ENCODE measurements at places on chromosomes 6 and 20. TPM values are rescaled to one million over a fixed set of nuclear protein-coding genes. Genes with fewer than 3 reads are reported as not detected.

The ZBTB46 gene
- total RNA-seq, result 2.7 TPM

The PPP1R3D gene
- total RNA-seq, result 6.2 TPM

- H3K4me3 ChIP-seq, result no peak overlapping the region
- no peaks in the 10 kb centered on the region for H3K36me3 ChIP-seq
- H3K27me3 ChIP-seq, result no peaks in the 10 kb centered on the region
- H3K4me1 ChIP-seq, result no peaks in the 10 kb centered on the region
Measured at GRCh38 chr6:68533339-68533795, 101.7 kb upstream of the ADGRB3 start.

The DLL1 gene
- total RNA-seq, result 2.3 TPM

The TP53TG5 gene
- total RNA-seq, result 0.83 TPM

- H3K4me1 ChIP-seq, result peaks cover 10% of the 10 kb centered on the region
- no peaks in the 10 kb centered on the region for H3K36me3 ChIP-seq
- H3K27ac ChIP-seq, result no peak overlapping the region
- no peak for DNase-seq
- peaks cover 8% of the 10 kb centered on the region for H3K27me3 ChIP-seq
Measured at GRCh38 chr6:42958125-42958524, 2.4 kb upstream of the GNMT start.

GRCh38 chr20:2873747-2874041 lies 413 bp downstream of the PTPRA start:
- H3K27ac ChIP-seq, result peak overlapping the region; percentile 90
- DNase-seq, result peak; percentile 69
- no peaks in the 10 kb centered on the region for H3K27me3 ChIP-seq
- peaks cover 4% of the 10 kb centered on the region for H3K36me3 ChIP-seq

- H3K27me3 ChIP-seq, result no peaks in the 10 kb centered on the region
- H3K4me3 ChIP-seq, result no peak overlapping the region
- H3K4me1 ChIP-seq, result peaks cover 3% of the 10 kb centered on the region
- H3K36me3 ChIP-seq, result no peaks in the 10 kb centered on the region
- no peak overlapping the region for H3K27ac ChIP-seq
Measured at GRCh38 chr6:35016502-35017321, 124.4 kb downstream of the TCP11 start.

The HSPA1B gene
- 44.9 TPM for total RNA-seq

The FAM162B gene
- total RNA-seq, result not detected

- DNase-seq, result no peak
- no peaks in the 10 kb centered on the region for H3K4me1 ChIP-seq
- no peaks in the 10 kb centered on the region for H3K27me3 ChIP-seq
- H3K4me3 ChIP-seq, result no peak overlapping the region
- no peak overlapping the region for H3K27ac ChIP-seq
Measured at GRCh38 chr6:97656706-97657350, 373.8 kb upstream of the MMS22L start.

DNA sequence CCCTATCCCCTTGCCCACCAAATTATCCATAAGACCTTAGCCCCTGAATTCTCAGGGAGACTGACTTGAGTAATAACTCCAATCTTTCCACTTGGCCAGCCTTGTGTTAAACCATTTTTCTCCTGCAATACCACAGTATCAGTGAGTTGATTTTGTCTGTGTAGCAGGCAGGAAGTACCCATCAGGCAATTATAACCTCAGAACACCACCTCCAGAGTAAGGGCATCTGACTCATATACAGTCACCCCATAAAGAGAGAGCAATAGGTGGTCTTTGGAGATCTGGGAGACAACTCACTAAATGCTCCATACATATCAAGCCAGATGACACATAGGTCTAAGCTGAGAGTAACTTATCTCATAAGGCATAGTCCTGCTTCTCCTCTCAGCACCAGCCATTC lies 83.7 kb downstream of the FILIP1 start:
- H3K27me3 ChIP-seq, result peaks cover 29% of the 10 kb centered on the region
- no peak overlapping the region for H3K27ac ChIP-seq
- no peaks in the 10 kb centered on the region for H3K36me3 ChIP-seq
- no peaks in the 10 kb centered on the region for H3K4me1 ChIP-seq

The CAGE1 gene
- 0.25 TPM for total RNA-seq

GRCh38 chr6:73513496-73513854 lies 7.4 kb downstream of the EEF1A1 start:
- H3K27me3 ChIP-seq, result no peaks in the 10 kb centered on the region
- no peak for DNase-seq
- H3K36me3 ChIP-seq, result peaks cover 14% of the 10 kb centered on the region
- H3K4me3 ChIP-seq, result no peak overlapping the region
- H3K27ac ChIP-seq, result peak overlapping the region; percentile 88
- H3K4me1 ChIP-seq, result peaks cover 45% of the 10 kb centered on the region

DNA sequence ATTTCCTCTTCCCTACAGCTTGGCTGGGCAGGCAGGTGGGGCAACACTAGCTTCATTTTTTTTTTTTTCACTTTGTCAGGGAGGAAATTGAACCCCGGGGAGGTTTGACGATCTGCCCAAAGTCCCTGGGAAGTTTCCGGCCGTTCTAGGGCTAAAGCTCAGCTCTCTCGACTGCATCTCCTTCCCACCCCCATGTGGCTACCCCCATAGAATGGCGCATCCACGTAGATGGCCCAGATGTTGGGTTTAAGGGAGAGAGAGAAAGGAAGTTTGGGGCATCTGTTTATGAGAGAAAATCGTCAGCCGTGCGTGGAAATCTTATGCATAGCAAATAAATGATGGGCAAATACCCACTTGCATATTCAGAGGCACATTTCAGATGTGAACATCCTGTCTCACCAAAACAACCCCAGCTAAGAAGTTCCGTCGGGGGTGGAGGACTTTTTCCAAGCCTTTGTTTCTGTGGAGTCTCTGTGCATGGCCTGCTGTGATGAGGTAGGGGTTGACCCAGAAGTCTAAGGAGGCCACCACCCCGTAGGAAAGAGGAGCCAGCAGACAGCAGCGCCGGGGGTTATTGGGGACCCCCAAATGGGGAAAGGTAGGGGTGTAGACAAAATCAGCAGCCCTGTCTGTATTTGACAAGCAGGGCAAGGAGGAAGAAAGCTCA lies 40.5 kb upstream of the ZNF831 start:
- H3K4me3 ChIP-seq, result peak overlapping the region; percentile 85
- peak; percentile 15 for DNase-seq
- no peaks in the 10 kb centered on the region for H3K27me3 ChIP-seq

DNA sequence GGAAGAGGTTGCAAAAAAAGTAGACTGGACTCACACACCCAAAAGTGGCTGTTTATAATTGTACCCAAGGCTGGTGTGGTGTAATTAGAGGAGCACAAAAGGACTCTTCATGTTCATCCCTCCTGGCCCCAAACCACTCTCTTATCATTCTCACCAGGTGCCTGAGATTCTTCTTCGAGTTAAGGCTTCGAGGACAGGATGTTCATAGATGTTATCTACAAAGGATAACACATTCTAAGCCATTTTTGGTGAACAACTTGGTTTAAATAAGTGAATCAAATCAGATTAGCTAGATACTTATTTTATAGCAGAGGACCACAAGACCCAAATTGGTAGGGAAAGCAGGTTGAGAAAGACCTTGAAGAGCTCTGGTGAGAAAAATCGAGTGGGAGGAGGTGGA lies 73.1 kb upstream of the SUPT3H start:
- peaks cover 47% of the 10 kb centered on the region for H3K36me3 ChIP-seq
- H3K27ac ChIP-seq, result no peak overlapping the region
- no peak for DNase-seq
- H3K4me3 ChIP-seq, result no peak overlapping the region
- peaks cover 67% of the 10 kb centered on the region for H3K4me1 ChIP-seq

- peaks cover 11% of the 10 kb centered on the region for H3K36me3 ChIP-seq
- peaks cover 43% of the 10 kb centered on the region for H3K4me1 ChIP-seq
- no peak overlapping the region for H3K4me3 ChIP-seq
- H3K27ac ChIP-seq, result no peak overlapping the region
Measured at GRCh38 chr20:5718896-5719595, 31.2 kb upstream of the SHLD1 start.

The CNR1 gene
- total RNA-seq, result 0.19 TPM

The DUSP15 gene
- total RNA-seq, result not detected

- no peak overlapping the region for H3K4me3 ChIP-seq
- no peaks in the 10 kb centered on the region for H3K4me1 ChIP-seq
- no peak for DNase-seq
- no peak overlapping the region for H3K27ac ChIP-seq
Measured at GRCh38 chr6:3814539-3814938, 34.6 kb upstream of the FAM50B start.

The IGF2R gene
- 83.6 TPM for total RNA-seq

DNA sequence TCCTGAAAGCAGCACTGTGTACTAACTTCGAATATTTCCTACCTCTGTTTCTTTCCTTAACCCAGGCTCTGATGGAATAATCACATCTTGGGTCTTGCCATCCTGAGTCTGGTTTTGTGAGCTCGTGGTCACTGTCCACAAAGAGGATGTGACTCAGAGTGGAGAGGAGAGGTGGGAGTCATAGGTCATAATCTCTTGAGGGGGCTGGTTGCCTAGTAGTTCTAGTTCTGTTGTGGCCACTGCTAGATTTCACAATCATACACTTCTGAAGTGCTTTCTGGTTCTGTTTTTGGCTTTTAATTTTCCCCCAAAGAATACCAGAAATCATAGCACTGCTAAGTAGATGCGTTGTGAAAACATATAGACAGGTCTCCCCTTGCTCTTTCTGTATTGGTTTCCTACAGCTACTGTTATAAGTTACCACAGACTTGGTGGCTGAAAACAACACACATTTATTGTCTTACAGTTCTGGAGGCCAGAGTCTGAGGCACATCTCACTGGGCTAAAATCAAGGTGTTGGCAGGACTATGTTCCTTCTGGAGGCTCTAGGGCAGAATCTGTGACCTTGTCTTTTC lies 102.8 kb downstream of the NRSN1 start:
- H3K4me1 ChIP-seq, result no peaks in the 10 kb centered on the region
- DNase-seq, result peak; percentile 4
- H3K36me3 ChIP-seq, result no peaks in the 10 kb centered on the region
- no peak overlapping the region for H3K4me3 ChIP-seq

GRCh38 chr6:6260196-6260722 lies 60.2 kb downstream of the F13A1 start:
- H3K36me3 ChIP-seq, result no peaks in the 10 kb centered on the region
- no peak overlapping the region for H3K4me3 ChIP-seq
- no peak for DNase-seq
- H3K27ac ChIP-seq, result no peak overlapping the region

GRCh38 chr20:2084703-2085102 lies 16.9 kb upstream of the STK35 start:
- H3K4me3 ChIP-seq, result no peak overlapping the region
- H3K36me3 ChIP-seq, result no peaks in the 10 kb centered on the region
- H3K4me1 ChIP-seq, result no peaks in the 10 kb centered on the region
- H3K27ac ChIP-seq, result no peak overlapping the region
- peaks cover 28% of the 10 kb centered on the region for H3K27me3 ChIP-seq
- DNase-seq, result no peak

The NNAT gene
- total RNA-seq, result 0.19 TPM

GRCh38 chr6:43297644-43298564 lies at the start of gene SLC22A7:
Gene SLC22A7, plus strand, starts transcription at chr6:43298260. Its CDS starts 99 bp downstream, at chr6:43298359.
- peaks cover 6% of the 10 kb centered on the region for H3K27me3 ChIP-seq
- H3K36me3 ChIP-seq, result no peaks in the 10 kb centered on the region
- no peak within 1 kb of the TSS for H3K4me3 ChIP-seq
- H3K27ac ChIP-seq, result no peak within 1 kb of the TSS
- no peaks in the 10 kb centered on the region for H3K4me1 ChIP-seq

DNA sequence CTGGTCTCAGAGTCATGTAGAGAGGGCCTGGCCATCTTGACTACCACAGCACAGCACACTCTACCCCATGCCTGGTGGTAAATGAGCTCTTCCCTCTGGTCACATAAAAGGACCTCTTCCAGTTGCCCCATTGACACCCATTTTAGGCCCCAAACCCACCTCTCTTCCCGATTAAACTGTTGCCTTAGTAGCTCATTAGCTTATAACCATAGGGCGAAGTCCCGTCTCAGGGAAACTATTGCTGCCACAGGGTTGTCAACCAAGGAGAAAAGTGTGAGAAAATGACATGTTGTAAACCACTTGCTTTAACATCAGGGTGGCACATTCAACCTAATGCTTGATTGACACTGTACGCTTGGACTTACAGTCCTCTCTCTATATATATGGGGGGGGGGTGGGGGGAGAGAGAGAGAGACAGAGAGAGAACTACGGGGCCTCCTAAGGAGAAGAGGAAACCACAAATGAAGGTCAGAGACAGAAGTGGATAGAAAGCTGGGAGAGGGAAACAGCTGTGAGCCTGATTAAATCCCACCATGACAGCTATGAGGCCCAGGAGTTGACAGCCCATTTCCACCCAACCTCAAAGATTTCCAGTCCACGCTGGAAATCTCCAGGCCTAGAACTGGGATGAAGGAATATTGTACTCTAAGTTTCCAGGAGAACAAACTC lies 14.9 kb upstream of the BTN1A1 start:
- no peak overlapping the region for H3K27ac ChIP-seq
- peaks cover 7% of the 10 kb centered on the region for H3K36me3 ChIP-seq
- H3K4me1 ChIP-seq, result peaks cover 7% of the 10 kb centered on the region
- no peak overlapping the region for H3K4me3 ChIP-seq
- DNase-seq, result no peak
- H3K27me3 ChIP-seq, result no peaks in the 10 kb centered on the region

The ELOVL4 gene
- total RNA-seq, result 1.8 TPM

The SNAP25 gene
- total RNA-seq, result 6.9 TPM

- peaks cover 9% of the 10 kb centered on the region for H3K4me1 ChIP-seq
- no peaks in the 10 kb centered on the region for H3K36me3 ChIP-seq
- no peak overlapping the region for H3K27ac ChIP-seq
- H3K4me3 ChIP-seq, result no peak overlapping the region
- peaks cover 52% of the 10 kb centered on the region for H3K27me3 ChIP-seq
Measured at GRCh38 chr6:154503658-154504057, 6.8 kb downstream of the CNKSR3 start.

GRCh38 chr20:36498386-36499179 lies 42.7 kb upstream of the MYL9 start:
- no peak overlapping the region for H3K4me3 ChIP-seq
- no peak for DNase-seq
- no peaks in the 10 kb centered on the region for H3K27me3 ChIP-seq
- H3K27ac ChIP-seq, result no peak overlapping the region

- no peaks in the 10 kb centered on the region for H3K36me3 ChIP-seq
- H3K4me1 ChIP-seq, result peaks cover 6% of the 10 kb centered on the region
- H3K27ac ChIP-seq, result no peak overlapping the region
- no peak overlapping the region for H3K4me3 ChIP-seq
- no peak for DNase-seq
- H3K27me3 ChIP-seq, result peaks cover 6% of the 10 kb centered on the region
Measured at GRCh38 chr6:137779982-137780381, 87.1 kb upstream of the TNFAIP3 start.

- DNase-seq, result no peak
- no peaks in the 10 kb centered on the region for H3K27me3 ChIP-seq
- no peaks in the 10 kb centered on the region for H3K36me3 ChIP-seq
- no peaks in the 10 kb centered on the region for H3K4me1 ChIP-seq
- no peak overlapping the region for H3K27ac ChIP-seq
- no peak overlapping the region for H3K4me3 ChIP-seq
Measured at GRCh38 chr6:13827032-13827431, 12.7 kb upstream of the MCUR1 start.

Data from activated T-cell treated with anti-CD3 and anti-CD28 coated beads, Interleukin-2, amount 50 U/mL, for 72 hours (primary cell).